ENCODE measurements at places on chromosomes 7 and 10.

DNA sequence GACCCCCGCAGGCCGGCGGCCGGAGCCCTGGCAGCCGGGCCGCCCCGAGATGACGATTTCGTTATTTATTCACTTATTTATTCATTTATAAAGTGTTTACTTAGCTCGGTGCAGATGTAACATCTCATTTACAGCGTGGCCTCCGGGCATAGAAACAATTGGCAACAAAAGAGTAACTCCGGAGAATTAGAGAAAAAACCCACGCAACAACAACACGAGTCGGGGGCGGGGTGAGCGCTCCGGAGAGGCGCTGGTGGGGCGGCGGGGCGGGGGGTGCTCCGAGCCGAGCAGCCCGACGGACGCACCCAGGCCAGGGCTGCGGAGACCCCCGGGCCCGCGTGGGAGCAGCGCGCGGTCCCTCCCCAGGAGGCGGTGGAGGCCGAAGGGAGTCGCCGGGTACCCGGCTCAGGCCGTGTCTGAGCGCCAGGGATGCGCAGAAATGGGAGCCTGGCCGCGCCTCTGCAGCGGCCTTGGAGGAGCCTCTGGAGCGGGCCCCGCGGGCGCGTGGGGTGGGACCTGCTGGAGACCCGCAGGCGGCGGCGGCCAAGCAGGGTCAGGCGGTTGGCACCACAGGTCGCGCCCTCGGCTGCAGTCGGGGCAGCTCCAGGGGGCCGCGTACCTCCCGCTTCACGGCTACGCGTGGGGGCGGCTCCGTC is 14.3 kb downstream of the UNCX start:
- DNase-seq, result no peak

GRCh38 chr7:43649755-43650274 is 66.9 kb downstream of the STK17A start:
- no peak for DNase-seq

GRCh38 chr7:50674896-50675835 is 107.5 kb downstream of the GRB10 start:
- no peak for DNase-seq

DNA sequence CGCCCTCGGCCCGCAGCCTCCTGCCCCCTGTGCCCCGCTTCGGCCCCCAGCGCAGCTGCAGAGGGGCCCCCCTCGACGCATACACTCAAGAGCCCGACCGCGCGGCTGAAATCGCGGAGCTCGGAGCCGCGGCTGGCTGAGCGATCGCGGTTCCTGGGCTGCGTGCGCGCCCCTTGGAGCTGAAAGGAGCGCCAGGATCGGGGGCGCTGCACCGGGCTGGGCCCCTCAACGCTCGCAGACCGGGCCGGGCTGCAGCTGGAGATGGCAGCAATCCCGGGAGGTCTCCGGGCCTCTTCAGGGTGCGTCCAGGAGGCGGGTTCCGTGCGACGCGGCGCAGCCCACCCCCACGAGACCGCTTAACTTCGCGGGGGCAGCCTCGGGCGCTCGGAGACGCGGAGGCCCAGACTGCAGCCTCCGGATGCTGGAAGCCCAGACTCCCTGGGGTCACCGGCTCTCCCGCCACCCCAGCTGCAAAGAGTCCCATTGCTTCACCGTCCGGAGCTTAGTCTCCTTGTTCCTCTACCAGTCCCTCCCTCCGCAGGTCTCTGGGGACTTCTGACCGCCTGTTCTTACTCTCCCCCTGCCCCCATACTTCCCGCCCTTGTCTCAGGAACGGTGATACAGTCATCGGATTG is 73.0 kb upstream of the LRRC4 start:
- no peak for DNase-seq

DNA sequence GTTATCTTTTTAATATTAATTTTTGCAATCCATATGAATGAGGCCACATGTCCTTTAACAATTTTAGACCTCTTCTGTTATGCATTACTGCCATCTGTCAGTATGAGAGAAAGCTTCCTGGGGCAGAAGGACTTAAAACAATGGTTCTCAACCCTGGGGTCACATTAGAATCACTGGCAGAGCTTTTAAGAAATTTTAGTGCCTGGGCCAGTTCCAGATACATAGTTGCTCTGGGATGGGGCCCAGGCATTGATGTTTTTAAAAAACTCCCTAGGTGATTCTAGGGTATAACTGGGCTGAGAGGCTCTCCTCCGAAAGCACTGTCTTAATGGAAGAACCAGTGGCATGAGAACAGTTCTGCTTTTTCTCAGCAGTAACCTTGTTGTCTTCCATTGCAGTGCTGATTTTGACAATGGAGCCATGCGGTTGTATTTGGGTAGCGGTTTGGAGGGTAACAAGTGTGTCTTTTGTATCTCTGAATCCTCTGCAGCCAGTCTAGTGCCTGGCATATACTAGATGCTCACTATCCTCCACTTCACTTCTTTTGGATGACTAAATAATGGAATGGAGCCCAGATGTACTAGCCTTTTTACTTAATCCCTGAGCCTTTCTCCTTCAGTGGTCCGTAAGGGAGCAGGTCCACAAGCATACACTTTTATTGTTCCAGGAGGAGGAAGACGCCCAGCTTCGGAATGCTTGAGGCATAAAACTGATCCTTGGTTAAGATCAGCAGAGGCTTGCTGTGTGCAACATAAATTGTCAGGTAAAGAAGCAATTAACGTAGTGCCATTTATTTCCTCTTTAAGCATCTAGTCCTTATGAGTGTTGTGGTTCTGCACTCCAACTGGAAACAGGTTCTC is 227.1 kb downstream of the AUTS2 start:
- DNase-seq, result no peak

GRCh38 chr10:78231939-78232338 is 198.3 kb downstream of the RPS24 start:
- no peak for DNase-seq

DNA sequence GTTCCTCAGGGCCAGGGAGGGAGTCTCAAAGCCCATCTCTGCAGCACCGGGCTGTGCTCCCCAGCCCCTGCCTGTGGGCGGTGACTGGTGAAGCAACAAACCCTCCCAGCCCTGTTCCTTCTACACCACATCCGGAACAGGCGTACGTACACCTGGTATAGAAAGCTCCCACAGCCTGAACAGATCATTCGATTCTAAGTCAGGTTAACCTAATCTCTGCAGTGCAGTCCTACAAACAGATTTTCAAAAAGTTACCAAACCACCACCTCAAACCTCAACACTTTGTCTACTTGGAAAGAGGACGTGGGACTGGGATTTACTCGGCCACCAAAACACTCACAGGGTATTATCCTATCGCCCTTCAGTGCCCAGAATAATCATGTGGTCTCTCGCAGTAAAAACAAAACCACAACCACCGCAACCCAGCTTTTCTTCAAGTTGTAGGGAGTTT is 238.4 kb downstream of the DIP2C start:
- DNase-seq, result no peak

GRCh38 chr10:32279795-32280194 is 67.2 kb downstream of the EPC1 start:
- no peak for DNase-seq

DNA sequence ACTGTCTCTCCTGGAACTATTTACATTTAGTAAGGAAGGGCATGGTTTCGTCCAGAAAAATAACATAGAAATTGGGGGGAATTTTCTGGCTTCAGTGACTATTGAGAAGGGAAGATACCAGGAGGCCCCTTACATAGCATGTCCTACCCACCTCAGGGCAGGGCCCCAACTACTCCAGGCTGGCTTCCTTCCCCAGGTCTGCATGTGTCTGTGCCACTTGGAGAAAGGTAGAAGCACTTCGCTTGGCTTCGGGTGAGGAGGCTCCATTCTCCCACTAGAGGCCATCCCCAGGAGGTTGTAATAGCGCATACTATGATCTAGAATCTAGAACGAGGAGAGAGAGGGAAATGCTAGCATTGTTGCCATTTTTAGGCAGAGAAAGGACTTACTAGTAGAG is 14.7 kb downstream of the LRGUK start:
- no peak for DNase-seq

DNA sequence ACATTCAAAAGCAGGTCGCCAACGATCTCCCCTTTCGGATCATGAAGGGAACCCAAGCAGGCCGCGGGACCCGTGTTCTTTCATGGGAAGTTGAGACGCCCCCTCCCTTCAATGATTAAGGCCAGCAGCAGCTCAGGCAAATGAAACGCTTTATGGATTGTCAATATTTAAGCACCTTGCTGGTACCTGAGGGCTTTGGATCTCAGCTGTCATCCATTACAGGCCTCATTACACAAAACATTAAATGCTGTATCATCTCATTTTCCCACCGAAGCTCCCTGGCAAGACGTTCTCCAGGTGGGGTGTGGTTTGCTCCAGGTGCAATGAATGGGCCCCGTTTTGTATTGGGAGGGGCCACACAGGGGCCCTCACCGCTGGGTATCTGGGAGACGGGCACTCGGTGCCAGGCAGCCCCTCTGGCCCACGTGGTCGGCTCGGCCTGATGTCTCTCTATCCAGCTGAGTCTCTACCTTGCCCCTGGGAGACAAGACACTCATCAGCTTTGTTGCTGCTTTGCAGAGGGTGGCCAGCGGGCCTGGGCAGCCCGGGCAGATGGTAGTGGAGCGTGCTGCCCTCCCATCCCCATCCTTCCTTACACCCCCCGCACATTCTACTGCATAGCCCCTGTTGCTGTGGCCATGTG is 456.1 kb upstream of the FOXK1 start:
- no peak for DNase-seq

- no peak for DNase-seq
Observed at GRCh38 chr7:155505422-155505793, 41.0 kb downstream of the CNPY1 start.

Data from esophagus squamous epithelium (tissue), 5 donors.